NCI-H226 (cell line): ENCODE measurements at places on chromosomes 13 and 19.

GRCh38 chr19:43330726-43331434, 22.6 kb upstream of the CD177 start:
- no peak for DNase-seq

- DNase-seq, result no peak
Measured at GRCh38 chr19:41398050-41398418, 416 bp downstream of the BCKDHA start.

GRCh38 chr19:46049597-46049996, 8.8 kb upstream of the IGFL4 start:
- DNase-seq, result no peak

DNA sequence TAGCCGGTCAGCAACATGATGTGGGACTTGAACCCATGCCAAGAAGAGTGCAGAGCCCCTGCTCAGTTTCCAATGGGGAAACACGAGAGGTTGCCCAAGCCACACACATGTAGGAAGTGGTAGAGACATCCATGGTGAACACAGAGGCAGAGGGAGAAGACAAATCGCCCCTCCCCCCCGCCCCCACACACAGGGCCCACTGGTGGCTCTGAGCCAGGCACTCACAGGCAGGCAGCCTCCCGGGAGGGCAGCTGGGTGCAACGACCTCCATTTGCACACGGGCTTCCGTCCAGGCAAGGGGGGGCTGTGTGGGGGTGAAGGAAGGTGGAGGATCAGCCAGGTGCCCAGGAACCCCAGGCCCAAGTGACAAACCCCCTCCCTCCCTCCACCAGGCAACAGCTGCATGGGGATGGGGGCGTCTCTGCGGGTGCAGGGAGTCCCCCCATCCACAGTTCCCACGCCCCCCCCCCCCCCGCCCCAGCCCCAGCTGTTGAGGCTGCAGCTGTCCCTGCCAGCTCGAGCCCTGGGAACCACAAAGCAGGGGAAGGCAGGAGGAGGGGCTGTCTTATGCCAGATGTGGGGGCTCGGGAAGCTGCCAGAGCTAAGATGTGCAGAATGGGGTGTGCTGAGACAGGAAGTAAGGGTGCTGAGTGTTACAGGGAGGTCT, 3.4 kb downstream of the NOTCH3 start:
- no peak for DNase-seq

- DNase-seq, result no peak
Measured at GRCh38 chr13:21106089-21106488, 44.7 kb upstream of the LATS2 start.

DNA sequence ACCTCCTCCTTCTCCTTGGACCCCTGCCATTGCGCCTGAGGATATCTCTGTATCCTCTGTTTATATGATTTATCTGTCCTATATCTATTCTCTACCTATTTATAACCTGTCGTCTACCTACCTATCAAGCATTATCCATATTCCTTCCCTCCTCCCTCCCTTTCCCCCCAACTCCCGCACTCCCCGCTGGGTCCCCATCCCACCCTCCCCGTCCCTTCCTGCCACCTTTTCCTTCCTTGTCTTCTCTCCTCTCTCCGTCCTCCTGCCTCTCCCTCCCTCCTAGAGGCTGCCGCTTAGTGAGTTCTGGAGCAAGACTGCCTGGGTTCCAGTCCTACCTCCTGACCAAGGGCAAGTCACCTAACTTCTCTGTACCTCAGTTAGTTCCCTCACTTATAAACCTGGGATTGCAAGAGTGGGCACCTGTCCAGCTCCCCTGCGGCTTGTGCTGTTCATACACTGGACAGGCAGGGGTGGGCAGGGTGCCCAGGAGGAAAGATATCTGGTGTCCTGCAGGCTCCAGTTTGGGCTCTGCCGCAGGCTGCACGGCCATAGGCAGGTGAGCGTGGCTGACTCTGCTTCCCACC, 16.1 kb downstream of the TTYH1 start:
- peak; percentile 73 for DNase-seq

- DNase-seq, result peak; percentile 48
Measured at GRCh38 chr19:42253245-42254088, 1.5 kb downstream of the ERF start.

DNA sequence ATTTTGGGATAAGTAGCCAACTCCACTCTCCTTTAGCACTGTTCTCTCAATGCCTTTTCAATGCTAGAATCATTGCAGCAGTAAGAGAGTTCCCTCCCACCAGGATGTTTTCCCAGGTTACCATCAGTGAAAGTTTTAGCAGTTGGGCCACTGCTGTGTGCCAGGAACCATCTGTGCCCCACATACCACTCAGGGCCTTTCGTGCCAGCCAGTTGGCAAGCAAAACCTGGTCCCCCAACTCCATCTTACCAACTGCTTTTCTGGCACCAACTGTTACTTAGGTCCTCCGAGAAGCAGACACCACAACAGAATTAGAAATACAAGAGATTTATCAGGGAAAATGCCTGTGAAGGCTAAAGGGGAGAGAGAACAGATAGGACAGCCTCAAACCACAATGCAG, 533.4 kb upstream of the NBEA start:
- DNase-seq, result no peak
